ENCODE measurements at places on chromosomes 3 and 15.

DNA sequence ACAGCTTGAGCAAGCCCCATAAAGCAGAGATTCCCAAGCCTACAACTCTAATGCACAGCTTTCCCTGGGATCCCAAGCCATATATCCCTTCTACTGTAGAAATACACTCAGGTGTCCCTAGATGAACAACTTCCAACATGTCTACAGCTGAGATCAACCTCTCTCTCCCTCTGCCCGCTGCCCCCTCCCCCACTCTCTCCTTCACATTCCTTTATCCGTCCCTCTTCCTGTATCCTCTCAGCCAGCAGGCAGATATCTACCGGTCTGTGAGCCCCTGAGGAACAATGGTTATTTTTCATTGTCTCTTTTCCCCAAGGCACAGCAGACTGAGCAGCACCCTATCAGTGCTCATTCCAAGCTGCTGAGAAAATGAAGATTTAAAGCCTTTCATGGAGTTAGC, 138.6 kb downstream of the SUCLG2 start:
- no peak for DNase-seq

DNA sequence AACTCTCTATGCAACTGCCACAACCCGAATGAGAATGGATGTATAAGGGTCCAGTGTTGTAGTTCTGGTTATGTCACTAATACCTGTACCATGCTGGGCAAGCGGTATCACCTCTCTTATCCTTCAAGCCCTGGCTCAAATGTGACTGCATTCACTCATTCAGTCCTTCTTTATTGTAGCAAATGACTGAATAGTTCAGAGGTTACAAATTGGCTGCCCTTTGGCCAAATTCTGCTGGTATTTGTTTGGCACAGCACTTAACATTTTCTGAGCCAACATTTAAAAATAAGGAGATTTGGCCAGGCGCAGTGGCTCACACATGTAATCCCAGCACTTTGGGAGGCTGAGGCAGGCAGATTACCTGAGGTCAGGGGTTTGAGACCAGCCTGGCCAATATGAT, 47.5 kb downstream of the DLEC1 start:
- no peak for DNase-seq

DNA sequence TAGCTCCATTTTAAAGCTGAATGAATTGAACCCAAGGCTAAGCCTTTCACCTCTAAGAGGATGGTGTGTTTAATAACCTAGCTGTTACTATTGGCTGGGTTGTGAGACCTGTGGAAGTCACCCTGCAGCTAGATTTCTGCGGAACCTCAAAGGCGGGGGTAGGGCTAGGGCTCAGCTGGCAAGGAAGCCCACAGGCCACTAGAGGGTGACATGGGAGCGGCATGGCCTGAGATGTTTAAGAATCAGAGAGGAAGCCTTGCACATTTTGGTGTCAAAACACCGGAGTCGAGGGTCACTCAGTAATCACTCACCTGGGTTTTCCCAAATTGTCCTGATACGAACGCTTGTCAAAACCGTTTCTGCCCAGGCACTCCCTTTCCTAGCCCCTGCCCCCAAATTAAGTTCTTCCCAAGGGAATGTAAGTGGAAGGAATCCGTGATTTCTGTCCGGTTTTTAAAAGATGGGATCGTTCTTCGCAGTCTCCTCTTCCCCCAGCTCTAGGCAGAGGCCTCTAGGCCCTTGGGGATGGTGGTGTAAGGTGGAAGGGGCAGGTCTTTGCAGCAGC, 3.8 kb upstream of the ACAD9 start:
- no peak for DNase-seq

GRCh38 chr3:65778968-65779367, 259.8 kb downstream of the MAGI1 start:
- DNase-seq, result no peak

DNA sequence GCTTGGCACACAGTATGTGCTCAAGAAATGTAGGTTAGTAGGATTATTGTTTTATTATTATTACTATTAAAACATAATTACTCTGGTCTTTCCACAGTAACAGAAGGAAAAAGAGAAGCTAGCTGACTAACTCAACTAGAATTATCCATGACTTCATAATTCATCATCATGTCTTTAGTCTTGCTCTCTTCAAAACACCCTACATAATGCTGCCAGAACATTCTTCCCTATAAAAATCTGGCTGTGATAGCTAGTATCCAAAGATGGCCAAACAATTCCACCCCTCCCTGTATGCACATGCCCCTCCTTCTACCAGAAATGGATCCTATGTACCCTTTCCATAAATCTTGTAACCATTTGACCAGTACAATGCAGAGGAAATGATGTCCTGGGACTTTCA, 48.8 kb upstream of the SRGAP3 start:
- DNase-seq, result no peak

- no peak for DNase-seq
These were observed 453 bp downstream of the ZDHHC23 start for GRCh38 chr3:113948015-113948917.

DNA sequence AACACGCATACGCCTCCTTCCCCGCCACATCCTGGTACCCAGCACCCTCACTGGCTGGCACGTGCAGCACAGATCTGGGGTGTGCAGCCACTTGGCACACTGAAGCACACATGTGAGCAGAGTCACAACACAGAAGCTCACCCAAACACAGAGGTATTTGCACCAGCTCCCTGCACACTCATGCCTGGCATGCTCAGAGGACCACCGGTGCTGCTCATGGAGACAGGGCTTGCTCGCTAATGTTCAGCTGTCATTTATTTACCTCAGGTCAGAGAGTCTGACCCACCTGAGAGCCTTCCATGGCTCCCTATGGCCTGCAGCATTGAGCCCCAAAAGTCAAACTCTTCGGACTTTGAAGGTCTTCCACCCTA, 70.4 kb downstream of the ADAMTS7 start:
- no peak for DNase-seq

DNA sequence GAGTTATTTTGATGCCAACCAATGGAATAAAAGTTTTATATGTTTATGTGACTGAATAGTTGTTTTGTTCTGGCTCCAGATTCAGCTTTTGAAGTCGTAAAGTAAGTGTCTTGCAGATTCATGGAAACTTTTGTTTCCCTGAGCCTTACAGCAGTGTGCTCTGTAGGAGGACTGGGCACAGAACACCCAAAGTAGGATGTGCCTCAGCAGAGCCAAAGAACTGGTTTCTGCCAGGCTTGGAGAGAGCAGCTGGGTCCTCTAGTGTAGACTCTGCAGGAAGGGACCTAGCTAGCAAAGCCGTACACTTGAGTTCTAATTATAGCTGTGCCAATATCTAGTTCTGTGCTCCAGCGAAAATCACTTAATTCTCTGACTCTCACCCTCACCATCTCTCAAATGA, 261.2 kb upstream of the DNAJC19 start:
- DNase-seq, result no peak

GRCh38 chr3:99167071-99167470, 265.6 kb upstream of the DCBLD2 start:
- DNase-seq, result no peak

DNA sequence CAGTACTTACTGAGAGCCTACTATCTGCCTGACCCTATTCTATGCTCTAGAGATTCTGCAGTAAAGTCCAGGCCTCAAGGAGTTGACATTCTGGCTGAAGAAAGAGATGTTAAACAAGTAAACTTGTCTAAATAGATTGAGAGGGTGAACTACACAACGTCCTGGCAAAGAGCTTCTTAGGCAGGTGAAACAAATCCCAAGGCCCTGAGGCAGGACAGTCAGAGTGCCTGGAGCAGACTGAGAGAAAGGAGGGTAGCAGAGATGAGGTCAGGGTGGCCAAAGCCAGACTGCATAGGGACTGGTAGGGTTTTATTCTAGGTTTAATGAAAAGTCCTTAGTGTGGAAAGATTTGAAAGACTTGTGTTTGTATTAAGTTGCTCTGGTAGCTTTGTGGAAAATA, 84.5 kb upstream of the ATP11B start:
- DNase-seq, result no peak

DNA sequence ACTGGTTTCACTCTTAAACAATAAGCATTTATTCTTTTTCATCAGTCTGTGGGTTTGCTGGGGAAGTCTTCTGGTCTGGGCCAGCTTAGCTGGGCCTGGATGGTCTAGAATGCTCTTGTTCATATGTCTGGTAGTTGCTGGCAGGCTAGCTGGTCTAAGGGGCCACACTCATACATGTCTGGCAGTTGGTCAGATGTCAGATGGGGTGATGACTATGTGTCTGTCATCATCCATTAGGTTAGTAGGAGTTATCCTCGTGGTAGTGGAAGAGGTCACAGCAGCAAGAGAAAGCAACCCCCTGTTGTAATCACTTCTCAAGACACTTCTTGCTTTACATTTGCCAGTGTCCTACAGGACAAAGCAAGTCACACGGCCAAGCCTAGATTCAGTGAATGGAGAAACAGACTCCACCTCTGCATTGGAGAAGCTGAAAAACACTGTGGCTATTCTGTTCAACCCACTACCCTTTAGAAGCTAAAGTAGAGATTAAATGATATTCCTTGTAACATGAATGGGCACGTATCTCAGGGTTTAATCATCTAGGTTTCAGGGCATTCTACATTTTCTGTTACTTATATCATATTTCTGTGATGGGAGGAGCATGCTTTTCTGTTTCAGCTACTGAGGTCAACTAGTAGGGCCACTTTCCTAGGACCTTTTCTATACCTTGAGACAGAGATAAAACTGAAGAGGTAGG, 5.5 kb upstream of the ARID3B start:
- no peak for DNase-seq

- DNase-seq, result no peak
These were observed 4.9 kb downstream of the PRRT3 start for GRCh38 chr3:9947025-9947995.

DNA sequence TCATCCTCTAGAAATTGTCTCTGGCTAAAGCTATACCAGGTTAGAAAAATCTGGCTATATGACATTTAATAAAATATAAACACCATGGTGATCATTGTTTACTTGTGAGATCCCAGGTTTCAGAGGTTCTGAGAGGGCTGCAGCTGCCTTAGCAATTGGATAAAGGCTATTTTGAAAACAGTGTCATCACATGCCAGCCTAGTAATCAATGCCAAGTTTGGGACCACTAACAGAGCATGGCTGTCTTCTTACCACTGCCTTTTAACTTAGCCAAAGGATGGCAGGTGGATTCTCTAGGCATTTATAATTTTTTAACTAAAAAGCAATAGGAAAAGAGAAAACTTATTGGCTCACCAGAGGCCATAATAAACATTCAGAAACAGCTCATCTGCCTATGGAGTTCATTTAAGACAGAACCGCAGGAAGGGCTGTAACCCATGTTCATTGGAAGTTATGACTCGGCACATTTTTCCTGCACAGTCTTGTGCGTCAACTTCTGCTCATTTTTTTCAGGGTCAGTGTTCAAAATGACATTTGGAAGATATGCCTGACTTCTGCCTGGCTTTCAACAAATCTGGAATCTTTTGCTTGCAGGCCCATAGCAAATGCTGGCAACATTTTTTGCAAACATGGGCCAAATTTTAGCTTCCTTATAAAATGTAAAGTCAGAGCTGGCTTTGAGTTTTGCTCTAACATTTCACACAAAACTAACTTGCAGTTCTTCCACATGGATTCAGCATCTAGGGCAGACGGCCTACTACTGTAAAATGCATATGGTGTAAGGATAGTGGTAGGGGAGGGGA, 476.0 kb upstream of the TBL1XR1 start:
- no peak for DNase-seq

- DNase-seq, result no peak
These were observed 13.7 kb upstream of the U2SURP start for GRCh38 chr3:142987707-142988106.

GRCh38 chr15:43514241-43515057, 3.0 kb upstream of the MAP1A start:
- no peak for DNase-seq

GRCh38 chr3:85594676-85595075, 635.9 kb downstream of the CADM2 start:
- no peak for DNase-seq

- no peak for DNase-seq
These were observed 15.8 kb downstream of the IGSF11 start for GRCh38 chr3:119018690-119019463.

DNA sequence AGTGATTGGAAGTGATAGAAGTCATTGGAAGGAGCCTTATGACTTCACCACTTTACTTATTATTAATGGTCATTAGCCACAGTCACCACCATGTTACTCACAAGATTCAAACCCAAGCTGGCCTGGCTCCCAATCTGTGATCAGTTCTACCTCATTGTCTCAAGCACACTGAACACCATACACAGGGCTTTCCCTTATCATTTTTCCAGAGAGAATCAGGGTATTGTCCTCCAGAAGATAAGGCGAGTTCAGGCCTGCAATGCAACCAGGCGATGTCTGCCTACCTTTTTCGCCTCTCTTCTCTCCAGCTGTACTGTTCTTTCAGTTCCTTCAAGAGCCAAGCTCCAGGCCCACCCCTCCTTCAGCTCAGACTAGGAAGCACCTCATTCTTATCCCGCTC, 24.9 kb downstream of the EMC7 start:
- no peak for DNase-seq

DNA sequence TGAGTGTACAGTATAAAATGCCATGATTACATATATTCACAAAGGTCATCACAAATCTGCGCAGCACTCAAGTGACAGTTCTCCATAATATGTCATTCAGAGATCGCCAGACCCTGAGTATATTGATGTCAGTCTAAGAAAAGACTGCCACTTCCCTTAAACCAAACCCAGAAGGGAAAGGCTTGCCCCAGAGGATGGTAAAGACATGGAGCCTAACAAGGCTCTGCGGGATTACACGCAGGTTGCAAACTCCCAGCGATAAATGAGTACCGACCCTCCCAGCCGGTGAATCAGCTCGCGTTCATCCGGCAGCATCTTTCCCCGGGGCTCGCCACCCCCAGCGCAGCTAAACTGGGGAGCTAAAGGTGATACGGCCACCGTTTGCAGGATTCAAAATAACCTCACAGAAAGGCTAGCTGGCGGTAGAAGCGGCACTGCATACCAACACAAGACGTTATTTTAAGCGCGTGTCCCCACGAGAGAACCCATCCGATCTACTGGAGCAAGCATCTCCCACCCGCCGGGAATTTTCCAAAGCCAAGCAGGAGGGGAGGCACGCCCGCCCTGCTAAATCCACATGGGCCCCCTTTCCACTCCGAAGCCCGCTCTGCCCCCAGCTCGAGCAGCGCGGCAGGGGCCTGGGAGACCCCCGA, 643 bp downstream of the MYO5A start:
- no peak for DNase-seq

- no peak for DNase-seq
These were observed 59.7 kb upstream of the TMEM108 start for GRCh38 chr3:132978464-132978863.

DNA sequence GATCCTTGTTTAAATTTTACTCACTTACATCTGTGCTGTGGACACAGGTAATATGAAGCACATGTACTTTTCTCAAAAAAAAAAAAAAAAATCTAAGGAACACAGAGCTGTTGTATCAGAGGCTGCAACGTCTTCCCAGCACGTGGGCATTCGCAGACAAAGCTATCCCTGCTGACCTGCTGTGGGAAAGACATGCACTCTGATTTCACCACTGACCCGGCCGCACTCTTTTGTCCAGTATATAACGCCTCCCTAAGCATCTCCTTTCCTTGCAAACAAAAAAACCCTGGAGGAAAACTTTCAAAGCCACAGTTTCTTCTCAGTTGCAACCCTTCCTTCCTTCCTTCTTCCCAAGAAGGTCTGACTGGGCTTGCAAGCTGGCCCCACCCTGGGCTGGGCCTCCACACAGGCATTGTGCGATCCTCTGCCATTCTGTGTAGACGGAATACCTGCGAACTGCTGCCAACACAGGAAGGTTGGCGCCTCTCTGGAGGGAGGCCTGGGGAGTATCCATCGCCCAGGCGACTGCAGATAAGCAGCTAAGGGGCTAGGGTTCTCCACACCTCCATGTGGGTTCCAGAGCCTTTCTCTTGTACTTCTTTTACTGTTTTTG, 50.8 kb downstream of the SLC12A8 start:
- no peak for DNase-seq
